MM.1S (cell line): ENCODE measurements at places on chromosomes 4 and X.
A peak's percentile ranks its signal among the peaks of the same experiment; 100 is the strongest.

DNA sequence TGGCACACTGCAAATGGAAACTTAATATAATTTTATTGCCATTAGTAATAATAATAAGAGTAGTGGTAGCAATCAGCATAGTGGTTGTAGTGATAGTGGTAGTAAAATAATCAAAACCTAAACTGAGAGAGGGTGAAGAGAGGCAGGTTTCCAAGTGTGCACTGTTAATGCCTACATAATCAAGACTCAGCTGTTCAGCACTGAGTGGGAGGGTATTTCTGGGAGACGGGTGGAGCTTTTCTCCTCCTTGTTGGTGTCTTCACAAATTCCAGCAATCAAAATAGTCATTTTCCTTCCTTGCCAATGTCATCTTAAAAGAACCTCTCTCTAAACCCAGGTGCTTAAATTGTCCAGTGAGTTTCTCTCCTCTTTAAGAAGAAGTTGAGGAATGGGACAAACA, 18.6 kb downstream of the CCDC149 start:
- no peak for DNase-seq

GRCh38 chr4:98566361-98567008, 91.9 kb downstream of the TSPAN5 start:
- no peak for DNase-seq

DNA sequence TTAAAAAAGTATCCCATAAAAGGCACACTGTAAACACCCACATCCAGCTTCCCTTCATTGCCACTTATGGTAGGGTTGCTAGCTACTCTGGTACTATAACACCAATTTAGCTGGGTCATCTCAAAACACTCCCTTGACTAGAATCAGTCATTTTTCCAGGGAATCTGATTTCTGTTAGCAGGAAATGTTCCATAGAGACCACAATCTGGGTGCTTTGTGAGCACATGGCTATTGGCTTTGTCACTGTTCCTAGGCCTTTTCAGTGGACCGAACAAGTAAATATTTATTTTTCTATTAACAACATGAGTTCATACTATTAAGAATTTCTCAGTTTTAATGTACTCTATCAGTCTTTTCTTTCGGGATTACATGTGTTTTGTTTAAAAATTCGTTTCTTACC, 404.7 kb upstream of the GNPDA2 start:
- no peak for DNase-seq

DNA sequence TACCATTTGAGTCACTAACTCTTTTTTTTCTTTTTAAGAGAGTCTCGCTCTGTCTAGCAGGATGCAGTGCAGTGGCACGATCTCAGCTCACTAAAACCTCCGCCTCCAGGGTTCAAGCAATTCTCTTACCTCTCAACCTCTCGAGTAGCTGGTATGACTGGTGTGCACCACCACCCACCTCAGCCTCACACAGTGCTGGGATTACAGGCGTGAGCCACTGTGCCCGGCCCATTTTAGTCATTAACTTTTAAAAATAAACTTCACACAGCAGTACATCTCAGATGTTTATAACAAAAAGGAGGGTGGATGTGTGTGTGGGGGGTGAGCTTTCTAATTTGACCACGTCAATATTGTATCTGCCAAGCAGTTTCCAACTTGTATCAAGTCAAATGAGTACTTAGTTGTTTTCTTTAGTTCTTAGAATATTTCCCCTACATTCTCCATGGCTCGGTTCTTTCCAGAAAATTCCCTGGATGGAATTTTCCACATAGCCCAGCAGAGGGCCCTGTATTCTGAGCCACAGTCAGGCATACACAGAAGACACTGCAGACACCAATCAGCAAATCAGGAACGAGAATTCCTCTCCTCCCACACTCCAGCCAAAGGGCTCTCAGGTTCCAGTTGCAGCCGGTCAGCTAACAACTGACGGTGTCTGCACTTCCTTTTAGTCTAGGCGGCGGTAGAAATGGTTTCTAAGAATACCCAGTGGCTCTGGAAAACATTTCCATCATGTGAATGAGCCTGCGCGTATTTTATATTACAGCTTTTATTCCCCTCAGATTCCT, 20.1 kb upstream of the ARAF start:
- DNase-seq: peak; percentile 32

- DNase-seq: no peak
These were observed 20.7 kb downstream of the PSAPL1 start for GRCh38 chr4:7414046-7414445.

DNA sequence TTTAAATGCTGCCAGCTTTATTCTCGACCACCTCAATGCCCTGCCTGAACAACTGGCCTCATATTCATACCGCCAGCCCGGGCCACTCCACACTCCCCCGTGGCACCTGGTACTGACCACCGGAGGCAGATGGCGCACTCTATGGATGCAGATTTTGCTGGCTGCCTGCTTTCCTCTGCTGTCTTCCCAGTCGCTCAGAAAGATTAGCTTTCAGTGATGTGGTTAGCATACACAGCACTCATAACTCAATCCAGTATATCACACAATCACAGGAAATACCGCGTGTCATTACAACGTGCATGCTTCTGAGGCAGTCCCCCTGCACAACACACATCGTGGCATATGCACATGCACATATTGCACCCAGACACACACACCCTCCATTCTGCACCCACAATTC, 147.2 kb upstream of the BCOR start:
- no peak for DNase-seq

DNA sequence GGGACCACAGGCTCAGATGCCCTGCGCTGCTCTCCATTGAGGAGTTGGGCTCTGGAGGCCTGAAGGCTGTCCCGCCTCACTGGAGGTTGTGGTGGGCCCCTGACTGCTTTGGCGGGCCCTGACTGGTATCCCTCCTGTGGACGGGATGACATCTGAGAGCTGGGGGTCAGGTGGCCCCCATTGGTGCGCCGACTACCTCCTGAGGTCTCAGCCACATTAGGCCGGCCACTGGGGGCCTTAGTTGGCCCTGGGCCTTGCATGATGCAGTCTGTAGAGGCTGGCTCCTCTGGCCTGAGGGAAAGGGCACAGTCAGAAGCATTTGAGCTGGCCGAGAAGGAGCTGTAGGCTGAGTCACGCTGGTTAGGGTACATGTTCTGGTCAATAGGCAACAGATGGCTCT, 164.5 kb upstream of the DGKK start:
- DNase-seq: no peak
